ENCODE measurements at places on chromosomes 5 and 9.

- no peak for DNase-seq
Measured at GRCh38 chr5:123154886-123155445, 65.9 kb downstream of the PRDM6 start.

GRCh38 chr9:129716091-129716490, 36.8 kb downstream of the PTGES start:
- no peak for DNase-seq

DNA sequence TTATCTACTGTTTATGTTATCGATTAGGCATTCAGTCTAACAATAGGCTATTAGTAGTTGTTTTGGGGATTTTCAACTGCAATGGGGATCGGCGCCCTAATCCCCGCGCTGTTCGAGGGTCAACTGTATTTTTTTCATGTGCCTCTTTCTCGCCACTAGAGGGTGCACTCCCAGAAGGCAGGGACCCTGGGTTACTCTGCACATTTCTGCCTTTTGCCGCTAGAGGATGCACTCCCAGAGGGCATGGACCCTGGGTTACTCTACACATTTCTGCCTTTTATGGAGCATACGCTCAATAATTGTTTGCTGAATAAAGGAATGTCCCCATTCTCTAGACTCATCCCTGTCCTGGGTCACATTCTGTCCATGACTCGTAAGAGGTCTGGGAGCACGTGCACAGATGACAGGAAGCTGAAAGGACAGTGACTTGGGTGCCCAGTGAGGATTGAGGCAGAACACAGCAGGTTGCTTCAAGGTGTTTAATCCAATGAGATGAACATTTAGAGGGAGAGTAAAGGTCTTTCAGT, 27.9 kb upstream of the RECK start:
- peak; percentile 83 for DNase-seq

GRCh38 chr9:95127249-95128176, 190.0 kb downstream of the FANCC start:
- DNase-seq = peak; percentile 62

DNA sequence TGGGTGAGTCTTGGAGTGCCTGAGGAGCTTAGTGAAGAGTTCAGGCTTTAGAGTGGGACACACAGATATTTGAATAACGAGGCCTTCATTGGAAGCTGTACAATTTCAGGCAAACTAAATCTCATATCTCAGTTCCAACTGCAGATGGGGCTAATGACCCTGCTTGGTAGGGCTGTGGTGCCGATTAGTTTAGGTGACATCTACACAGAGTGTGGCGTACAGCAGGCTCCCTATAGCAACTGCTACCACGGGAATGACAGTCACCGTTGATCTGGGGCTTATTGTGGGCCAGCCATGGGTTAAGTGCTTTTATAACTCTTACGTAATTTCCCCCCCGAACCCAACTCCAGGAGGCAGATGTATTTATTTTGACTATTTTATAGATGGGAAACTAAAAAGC, 70.8 kb downstream of the FAT2 start:
- DNase-seq = no peak

- peak; percentile 68 for DNase-seq
Measured at GRCh38 chr9:122463828-122464632, 13.7 kb downstream of the OR1J1 start.

- DNase-seq = no peak
Measured at GRCh38 chr5:84242286-84242685, 142.4 kb downstream of the EDIL3 start.

DNA sequence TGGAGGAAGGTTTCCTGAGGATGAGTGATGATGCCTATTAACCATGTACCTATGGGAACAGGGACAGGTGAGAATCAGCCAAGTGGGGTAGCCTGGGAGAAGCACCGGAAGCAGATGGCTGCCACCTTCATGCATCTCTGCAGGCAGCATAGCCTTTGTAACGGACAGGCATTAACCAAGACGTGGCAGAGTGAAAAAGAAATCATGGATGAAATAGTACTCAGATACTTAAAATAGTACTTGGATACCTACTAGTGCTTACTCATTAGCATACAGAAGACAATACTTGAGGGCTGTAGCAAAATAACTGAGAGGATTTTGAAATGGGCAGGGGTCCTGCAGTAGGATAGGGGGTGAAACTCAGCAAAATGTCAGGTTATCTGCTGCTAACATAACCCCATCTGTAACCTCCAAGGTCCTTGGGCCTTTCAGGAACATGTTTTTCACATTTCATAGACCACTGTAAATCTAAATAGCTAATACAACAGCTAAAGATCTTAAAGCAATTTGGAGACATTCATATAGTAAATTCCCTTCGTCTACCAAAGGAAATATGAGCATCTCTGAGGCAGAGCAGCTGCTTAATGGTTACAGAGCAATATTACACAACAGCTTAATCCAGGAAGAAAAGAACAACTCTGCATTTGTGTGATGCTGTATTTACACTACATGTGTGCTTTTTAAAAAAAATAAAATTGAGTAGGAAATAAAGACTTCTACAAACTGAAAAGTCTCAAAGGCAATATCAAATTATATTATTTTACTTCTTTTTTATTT, 154.3 kb downstream of the NFIB start:
- peak; percentile 34 for DNase-seq

- no peak for DNase-seq
Measured at GRCh38 chr5:96926276-96926675, 9.6 kb upstream of the LNPEP start.

DNA sequence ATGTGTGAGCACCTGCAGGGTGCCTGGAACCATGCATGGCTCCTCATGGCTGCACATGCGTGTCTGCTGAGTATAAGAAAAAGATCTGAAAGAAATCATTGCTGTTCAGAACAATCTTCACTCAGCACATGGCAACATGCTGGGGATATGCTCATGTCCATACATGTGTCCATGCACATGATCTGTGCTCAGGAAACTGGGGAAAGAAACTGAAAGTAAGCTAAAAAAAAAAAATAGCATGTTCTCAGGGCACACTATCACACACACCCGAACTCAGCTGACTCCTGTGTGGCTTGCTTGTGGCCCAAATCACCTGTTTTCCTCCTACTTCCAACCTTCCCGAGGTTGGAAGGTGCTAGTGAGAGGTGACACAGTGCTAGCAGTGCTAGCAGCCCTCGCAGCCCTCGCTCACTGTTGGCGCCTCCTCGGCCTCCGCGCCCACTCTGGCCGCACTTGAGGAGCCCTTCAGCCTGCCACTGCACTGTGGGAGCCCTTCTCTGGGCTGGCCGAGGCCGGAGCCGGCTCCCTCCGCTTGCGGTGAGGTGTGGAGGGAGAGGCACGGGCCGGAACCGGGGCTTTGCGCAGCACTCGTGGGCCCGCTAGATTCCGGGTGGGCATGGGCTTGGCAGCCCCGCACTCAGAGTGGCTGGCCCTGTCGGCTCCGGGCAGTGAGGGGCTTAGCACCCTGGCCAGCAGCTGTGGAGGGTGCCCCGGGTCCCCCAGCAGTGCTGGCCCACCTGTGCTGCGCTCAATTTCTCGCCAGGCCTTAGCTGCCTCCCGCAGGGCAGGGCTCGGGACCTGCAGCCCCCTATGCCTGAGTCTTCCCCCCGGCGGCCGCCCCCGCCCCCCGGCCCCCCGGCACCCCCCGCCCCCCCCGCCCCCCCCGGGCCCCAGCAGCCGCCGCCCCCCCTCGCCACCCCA, 76.0 kb downstream of the GADD45G start:
- no peak for DNase-seq

DNA sequence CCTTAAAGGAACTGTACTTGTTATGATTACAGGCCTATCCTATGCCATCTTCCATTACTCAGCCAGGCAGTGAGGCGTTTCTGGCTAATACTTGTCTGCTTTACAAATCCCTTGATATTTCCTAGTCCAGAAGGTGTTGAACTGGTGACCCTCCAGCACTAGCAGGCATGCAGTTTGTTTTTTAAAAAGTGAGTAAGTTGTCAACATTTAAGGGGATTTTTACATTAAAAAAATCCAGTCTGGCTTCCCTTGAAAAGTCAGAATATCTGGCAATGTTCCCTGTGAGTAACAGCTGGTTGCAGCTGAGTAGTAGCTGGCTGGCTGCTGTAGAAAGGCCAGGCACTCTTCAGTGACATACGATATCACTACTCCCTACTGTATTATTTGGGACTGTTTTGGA, 21.8 kb downstream of the GRIN3A start:
- DNase-seq = peak; percentile 9

- DNase-seq = no peak
Measured at GRCh38 chr5:54739371-54739770, 221.8 kb downstream of the SNX18 start.

DNA sequence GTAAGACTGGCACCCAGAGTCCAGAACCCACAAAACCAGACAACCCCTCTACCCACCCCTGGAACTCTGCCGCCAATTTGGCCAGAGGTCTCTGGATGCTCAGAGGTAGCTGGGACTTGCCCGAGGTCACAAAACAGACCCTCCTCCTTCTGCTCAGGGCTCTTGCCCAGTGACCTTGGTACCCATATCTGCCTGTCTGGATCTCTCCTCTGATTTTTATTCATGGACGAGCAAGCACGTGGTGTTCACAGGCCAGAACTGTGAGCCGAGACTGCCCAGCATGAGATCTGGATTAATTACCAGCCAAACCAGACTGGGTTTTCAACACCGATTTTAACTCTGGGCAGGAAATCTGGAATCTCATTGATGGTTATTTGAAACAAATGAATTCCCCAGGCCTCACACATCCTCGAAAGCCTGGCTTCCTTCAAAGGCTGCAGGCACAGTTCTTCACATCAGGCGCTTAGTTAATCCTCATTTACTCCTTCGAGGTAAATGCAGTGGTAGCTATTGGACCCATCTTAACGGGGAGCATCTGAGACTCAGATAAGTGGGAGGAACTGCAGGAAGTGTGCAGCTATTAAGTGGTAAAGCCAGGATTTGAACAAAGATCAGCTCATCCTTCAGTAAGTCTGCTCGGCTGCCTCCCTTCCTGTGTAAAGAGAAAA, 21.4 kb downstream of the COL27A1 start:
- DNase-seq = no peak

- DNase-seq = no peak
Measured at GRCh38 chr5:56128113-56128512, 105.0 kb downstream of the ANKRD55 start.

DNA sequence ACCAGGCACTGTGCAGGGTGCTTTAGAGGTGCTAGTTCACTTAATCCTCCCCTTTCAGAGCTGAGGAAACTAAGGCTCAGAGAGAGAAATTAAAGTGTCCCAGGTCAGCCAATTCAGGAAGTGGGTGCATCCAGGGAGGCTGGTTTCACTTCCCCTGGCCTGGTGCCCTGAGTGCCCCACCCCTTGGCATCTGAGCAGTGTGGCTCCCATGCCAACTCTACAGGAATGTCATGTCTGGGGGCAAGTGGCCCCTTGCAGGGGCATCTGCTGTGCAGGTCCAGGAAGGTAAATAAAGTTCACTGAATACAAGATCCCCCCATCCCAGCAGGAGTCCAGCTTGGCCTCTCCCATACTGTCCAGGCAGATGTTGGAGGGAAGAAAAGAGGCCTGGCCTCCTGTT, 4.4 kb upstream of the N4BP3 start:
- no peak for DNase-seq

- no peak for DNase-seq
Measured at GRCh38 chr9:134800791-134801339, 79.7 kb upstream of the FCN2 start.

DNA sequence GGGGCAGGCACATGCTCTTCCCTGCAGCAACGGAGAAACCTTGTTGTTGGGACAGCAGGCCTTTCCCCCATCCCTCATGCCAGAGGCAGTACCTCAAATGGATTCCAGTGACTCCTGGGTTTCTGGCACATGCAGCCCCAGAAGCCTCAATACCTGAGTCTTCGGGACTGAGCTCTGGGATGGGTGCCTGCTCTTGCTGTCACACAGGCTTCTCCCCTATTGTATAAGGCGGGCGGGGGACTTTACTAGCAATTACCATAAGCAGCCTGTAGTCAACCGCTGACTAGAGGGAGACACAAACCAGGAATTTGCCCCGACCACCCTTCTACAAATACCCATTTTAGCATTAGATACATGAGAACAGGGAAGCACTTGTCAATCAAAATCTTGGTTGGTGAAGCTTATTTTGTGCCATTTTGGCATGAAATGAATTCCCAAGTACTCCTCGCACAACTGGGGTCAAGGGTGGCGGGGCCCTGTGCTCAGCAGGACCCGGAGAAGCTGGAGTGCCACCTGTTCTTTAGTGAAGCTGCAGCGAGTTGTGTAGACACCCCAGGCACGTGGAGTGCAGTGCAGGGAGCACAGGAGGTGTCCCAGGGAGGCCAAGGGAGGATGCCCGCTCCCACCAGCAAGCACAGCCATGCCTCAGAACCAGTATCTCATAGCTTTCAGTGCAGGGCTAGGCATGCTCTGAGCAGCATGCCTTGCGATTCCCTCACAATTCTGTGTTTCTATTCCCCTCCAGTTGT, 21.2 kb downstream of the S1PR3 start:
- DNase-seq = no peak

GRCh38 chr9:77251050-77251449, 73.7 kb downstream of the VPS13A start:
- no peak for DNase-seq

GRCh38 chr9:127130661-127131538, 8.5 kb upstream of the ANGPTL2 start:
- no peak for DNase-seq

- DNase-seq = no peak
Measured at GRCh38 chr5:32020271-32020670, 153.8 kb downstream of the GOLPH3 start.

Measured in NCI-H2081 (cell line).